NCI-H1694 (cell line): ENCODE measurements at places on chromosomes 3 and 15.

- no peak for DNase-seq
These were observed 83.4 kb upstream of the RNU6-1 start for GRCh38 chr15:67922971-67923945.

DNA sequence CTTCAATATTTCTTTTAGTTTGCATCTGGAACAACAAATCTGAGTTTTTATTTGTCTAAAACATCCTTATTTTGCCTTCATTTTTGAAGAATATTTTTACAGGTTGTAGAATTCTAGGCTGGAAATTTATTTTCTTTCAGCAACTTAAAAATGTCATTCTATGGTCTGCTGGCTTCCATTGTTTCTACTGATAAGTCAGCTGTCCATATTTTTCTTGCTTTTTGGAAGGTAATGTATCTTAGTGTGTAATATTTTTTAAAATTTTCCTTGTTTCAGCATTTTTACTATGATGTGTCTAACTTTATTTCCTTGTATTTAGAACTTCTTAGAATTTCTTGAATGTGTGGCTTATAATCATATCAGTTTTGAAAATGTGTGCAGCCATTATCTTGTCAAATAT is 37.0 kb downstream of the SEMA6D start:
- no peak for DNase-seq

GRCh38 chr3:55162031-55162795 is 234.4 kb upstream of the LRTM1 start:
- no peak for DNase-seq

GRCh38 chr3:53254509-53255422 is 1.1 kb downstream of the TKT start:
- DNase-seq = no peak

DNA sequence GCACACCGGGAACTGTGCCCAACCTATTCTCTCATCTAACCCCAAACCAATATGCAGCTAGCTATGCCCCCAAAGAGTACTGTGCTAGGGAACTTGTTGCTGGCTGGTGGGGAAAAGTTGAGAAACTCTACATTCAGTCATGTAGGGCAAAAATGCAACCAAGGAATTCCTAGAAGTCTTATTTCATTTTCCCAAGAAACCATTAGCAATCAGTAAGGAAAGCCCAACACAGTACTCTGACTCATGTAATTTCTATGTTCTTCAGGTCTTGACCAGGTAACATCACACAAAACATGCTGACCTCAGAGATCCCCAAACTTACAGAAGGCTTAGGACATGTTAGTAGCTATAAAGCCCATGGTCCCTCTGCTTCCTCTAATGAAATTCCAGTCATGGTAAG is 52.1 kb downstream of the TASOR start:
- DNase-seq = no peak

DNA sequence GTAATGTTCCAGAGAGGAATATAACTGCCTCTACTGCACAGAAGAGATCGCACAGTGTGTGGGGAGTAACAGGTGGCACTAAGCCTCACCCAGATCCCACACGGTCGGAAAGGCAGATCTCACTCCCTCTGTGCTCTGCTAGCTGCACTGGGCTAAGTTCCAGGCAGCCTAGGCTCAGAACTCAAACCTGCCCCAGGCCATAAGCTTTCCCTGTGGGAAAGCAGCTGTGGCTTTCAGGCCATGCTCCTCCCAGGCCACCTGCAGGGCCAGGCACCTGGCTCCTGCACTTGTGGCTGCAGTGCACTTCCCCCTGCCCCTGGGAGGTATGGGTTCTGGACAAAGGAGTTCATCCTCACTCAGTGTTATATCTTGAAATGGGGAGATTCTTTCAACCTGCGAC is 27.5 kb downstream of the PCCB start:
- DNase-seq = peak; percentile 35

GRCh38 chr3:156787001-156787400 is 39.2 kb upstream of the LEKR1 start:
- DNase-seq = no peak

GRCh38 chr15:50143255-50143860 is 24.3 kb upstream of the ATP8B4 start:
- DNase-seq = no peak

DNA sequence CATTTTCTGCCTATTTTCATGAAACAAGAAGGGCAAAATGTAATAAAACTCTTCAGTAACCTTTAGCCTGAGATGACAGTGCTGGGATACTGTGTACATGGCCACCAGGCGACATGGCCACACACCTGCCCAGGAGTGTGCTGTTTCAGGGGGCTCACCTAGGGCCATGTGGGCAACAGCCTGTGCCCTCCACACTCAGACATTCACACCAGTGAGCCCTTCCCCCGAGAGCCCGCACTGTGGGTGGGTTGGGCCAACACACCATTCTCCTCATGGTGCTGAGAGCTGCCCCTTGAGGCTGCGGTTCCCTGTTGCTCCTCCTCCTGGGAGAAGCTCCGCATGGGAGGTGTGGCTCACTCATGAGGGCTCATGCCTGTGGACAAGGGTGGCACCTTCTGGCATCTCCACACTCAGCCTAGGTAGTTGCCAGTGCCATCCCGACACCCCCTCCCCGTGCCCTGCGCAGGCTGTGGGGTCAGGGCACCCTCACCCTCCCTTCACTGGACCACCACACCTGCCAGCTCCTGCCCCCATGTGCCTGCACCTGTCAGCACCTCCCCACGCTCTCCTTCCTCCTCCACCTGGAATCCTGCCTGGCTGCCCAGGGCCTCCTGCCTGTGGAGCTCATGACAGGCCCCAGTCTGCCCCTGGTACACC is 19.7 kb downstream of the OCA2 start:
- no peak for DNase-seq

DNA sequence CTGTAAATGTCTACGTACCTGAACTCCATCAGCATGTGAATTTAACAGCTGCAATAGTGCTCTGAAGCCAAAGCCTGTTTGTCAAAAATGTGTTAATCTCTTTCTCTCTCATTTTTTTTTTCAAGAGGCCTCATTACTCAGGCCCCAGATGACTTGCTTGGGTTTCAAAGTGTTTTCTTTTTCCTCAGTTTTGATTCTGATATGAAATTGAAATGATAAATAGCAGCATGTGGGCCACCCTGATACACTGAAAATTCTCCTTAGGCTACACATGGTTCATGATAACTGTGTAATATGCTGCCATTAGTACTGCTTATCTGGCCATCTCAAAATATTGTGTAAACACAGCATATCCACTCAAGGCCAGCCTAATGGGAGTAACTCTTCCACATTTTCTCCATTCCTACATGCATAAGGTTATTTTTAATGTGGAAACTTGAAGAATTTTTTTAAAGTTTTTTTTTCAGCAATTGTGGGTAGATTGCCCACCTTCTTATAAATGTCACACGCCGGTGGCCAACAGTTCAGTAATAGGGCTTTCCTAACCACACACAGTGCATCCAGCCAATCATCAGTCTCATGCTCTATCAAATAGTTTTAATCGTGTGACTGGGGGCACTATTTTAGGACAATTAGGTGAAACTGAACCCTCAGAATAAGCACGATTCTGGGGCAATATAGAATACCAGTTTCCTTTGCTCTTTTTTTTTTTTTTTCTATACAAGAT is 13.1 kb upstream of the DENND4A start:
- no peak for DNase-seq

DNA sequence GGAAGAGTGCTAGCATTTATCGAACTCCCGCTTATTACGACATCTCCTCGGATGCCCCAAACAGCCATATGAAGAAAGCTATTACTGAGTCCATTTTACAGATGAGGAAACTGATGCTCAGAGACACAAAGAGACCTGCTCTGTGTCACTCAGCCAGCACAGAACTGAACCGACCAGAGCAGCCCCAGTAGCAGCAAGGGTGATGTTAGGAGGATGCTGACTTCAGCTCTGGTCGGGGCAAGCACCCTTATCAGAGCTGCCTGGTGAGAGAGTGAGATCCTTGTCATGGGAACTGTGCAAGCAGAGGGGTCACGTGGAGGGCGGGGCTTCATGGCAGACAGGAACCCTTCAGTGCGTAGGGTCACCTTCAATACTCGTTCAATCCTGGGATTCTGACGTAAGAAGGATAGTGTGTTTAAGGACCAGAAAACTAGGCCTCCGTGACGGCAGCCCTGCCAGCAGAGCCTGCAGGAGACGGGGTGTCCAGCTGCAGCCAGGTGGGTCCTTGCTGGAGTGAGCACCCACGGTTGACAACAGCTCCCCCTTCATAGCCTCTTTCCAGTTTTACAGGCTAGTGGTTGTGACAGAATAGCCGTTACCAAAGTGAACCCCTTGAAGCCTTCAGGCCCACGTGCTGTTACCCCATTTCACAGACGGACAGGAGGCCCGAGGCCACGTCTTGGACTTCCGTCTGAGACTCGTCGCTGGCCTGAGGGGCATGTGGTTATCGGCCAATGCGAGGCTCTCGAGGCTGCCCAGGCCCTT is 12.0 kb upstream of the IQSEC1 start:
- no peak for DNase-seq

DNA sequence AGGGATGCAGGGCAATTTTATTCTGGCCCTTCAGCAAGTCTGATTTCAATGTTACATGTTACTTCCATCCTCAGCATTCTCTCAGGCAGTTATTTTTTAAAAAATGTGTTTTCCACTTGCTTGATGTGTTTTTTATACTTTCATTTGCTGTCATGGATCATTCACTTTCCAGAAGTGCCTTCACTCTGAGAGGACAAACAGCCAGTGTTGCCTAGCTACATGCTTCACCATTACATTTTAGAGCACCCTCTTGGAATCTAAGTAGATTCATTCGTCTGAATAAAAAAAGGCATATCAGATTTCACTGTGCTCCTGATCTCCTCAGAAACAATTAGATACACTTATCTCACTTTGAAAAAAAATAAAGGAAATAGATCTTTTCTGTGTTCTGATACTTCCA is 93.6 kb upstream of the POU1F1 start:
- DNase-seq = no peak

DNA sequence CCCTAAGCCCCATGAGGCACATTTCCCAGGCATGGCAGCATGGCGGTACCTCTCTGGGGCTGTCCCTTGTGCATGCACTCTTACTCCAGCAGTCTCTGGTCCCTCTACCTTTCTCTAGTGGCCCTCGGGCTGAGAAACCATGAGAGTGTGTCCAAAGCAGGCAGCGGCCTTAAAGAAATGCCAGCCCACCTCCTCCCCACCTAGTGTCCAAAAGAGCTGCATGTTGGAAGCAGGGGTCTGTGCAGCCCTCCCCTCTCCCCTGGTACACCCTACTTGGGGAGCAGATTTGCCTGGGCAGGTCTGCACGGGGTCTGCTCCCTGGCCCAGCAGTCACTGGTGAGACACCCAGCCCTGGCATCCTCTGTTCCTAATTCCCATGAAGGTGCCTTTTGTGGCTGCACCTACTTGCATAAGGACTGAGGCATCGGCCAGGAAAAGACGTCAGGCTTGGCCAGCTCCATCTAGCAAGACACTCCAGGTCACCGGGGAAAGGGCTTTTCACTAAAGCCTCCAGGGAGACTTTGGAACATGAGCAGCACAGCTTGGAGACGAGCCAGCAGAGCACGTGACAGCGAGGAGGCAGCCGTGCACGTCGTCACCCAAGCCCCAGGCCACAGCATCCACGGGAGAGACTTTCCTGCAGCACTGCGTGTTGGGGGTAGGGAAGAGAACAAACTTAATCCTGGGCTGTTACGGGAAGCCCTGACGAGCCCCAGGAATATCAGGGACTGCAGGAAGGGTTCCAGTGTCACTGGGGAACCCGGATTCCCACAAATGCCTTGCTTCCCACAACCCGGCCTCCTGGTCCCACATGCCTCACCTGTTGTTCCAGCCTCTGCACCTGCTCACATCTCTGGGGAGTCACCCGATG is 38.8 kb downstream of the TM2D3 start:
- peak; percentile 2 for DNase-seq

GRCh38 chr3:195015021-195015420 is 255.9 kb downstream of the XXYLT1 start:
- no peak for DNase-seq

GRCh38 chr3:71244826-71245488 is 338.6 kb downstream of the FOXP1 start:
- no peak for DNase-seq

- no peak for DNase-seq
These were observed 854 bp upstream of the NPTN start for GRCh38 chr15:73633991-73634495.

GRCh38 chr15:45089712-45090373 is 24.1 kb downstream of the DUOX2 start:
- no peak for DNase-seq

- no peak for DNase-seq
These were observed 164.6 kb upstream of the ARHGEF26 start for GRCh38 chr3:153956613-153957012.

DNA sequence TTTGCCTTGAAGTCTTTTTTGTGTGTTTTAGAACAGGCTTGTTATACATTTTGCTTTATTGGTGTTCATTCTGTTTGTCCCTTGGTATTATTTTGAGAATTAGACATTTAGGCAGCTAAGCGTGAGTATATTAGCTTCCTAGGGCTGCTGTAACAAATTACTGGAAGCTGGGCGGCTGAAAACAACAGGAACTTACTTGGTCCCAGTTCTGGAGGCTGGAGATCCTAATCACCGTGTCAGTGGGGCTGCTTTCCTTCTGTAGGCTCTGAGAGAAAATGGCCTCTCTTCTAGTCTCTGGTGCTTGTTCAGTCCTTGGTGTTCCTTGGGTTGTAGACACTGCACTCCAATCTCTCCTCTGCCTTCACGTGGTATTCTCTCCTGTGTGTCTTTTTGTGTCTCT is 142.3 kb downstream of the KLHL25 start:
- DNase-seq = no peak
